CD4-positive, alpha-beta T cell treated with Interferon gamma for 1 hour (primary cell): ENCODE measurements at places on chromosomes 5 and 9.

DNA sequence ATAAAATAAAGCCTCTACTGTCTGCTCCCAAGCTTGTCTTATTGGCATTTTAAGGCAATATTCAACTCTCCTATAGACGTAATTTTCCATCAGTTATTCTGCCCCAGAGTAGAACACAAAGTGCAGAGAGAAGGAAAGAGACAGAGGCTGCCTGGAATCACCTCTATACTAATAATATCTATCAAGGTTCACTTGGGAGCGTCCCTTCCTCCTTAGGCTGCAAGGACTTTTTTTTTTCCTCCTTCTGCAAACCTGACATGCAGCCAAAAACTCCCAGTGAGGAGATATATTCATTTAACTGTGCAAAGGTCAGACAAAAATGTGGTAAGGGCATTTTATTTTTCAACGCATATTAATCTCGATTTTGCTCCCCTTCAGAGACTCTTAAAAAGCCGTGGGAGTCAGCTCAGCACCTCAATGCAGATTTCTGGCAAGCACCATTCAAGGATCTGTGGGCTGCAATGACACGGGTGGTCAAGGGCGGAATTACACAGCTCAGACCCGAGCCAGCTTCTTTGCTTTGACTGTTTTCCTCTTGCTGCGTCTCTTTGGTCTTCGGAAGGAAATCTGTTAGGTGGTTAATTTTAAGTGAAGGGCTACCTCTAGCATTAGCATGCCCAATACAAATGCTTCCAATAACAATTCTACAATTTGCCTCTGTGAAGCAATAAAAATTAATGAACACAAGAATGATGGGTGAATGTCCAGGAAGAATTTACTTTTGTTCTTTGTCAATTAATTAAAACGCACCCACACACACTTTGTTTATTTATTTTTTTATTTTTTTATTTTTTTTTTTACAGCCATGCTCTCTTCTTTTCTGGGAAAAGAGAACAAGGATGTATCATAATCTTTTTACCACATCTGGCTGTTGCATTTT is 587.7 kb upstream of the GRAMD2B start:
- DNase-seq: no peak

DNA sequence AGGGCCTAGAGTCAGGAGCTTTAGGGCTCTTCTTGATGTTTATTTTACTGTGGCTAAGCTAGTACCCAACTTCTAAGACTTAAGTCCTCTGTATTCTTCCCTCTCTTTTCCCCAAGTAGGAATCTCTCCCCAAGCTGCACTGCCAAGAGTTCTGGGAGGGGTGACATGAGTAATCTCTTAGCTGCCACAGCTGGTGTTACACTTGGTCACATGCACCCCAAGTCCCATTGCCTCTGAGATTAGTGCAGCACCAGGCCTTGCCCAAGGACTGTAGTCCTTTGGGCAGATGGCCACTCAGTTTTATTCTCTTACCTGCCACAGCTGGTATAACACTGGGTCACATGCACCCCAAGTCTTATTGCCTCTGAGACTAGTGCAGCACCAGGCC is 114.7 kb upstream of the RIOK2 start:
- DNase-seq: no peak

DNA sequence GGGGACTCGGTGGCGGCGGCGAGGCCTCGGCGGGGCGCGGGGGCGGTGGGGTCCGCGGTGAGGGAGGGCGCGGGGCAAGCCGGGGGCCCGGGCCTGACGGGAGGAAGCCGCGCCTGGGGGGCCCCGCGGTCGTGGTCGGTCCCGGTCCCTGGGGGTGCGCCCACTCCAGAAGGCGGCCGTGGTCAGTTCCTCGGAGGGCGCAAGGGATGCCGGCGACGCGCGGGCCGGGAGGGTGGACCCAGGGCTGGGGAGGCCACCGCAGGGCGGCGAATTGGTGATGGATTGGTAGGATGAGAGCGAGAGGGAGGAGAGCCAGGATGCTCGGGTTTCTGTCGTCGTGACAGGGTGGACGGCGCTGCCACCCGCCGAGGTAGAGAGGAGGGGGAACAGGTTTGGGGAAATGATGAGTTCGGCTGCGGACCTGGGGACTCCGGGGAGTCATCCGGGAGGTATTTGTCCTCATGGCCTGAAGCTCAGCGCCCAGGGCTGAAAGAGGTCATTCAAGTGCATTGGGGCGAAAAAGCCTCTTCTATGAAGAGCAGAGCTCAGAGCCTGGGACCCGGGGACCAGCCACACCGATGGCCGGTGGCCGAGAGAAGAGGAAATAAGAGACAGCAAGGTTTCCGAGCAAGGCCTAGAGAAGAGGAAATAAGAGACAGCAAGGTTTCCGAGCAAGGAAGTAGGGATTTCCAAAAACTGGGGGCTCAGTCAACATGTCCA is 557 bp downstream of the GNG10 start:
- DNase-seq: peak; percentile 47

- DNase-seq: no peak
These were observed 6.4 kb downstream of the NOP16 start for GRCh38 chr5:176381979-176382378.

GRCh38 chr5:147788023-147788422 is 5.5 kb upstream of the JAKMIP2 start:
- no peak for DNase-seq

DNA sequence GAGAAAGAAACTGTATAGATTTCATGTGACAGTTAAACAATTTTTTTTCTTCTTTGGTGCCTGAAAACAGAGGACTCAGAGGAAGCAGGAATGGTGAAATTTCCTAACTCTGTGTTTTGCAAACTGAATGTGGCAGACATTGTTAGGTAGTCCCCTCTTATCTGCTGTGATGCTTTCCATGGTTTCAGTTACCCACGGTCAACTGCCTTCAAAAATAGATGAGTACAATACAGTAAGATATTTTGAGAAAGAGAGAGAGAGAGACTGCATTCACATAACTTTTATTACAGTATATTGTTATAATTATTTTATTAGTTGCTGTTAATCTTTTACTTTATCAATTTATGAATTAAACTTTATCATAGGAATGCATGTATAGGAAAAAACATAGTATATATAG is 627.2 kb downstream of the CCDC171 start:
- DNase-seq: no peak
